ENCODE measurements at places on chromosomes 3 and 15.

DNA sequence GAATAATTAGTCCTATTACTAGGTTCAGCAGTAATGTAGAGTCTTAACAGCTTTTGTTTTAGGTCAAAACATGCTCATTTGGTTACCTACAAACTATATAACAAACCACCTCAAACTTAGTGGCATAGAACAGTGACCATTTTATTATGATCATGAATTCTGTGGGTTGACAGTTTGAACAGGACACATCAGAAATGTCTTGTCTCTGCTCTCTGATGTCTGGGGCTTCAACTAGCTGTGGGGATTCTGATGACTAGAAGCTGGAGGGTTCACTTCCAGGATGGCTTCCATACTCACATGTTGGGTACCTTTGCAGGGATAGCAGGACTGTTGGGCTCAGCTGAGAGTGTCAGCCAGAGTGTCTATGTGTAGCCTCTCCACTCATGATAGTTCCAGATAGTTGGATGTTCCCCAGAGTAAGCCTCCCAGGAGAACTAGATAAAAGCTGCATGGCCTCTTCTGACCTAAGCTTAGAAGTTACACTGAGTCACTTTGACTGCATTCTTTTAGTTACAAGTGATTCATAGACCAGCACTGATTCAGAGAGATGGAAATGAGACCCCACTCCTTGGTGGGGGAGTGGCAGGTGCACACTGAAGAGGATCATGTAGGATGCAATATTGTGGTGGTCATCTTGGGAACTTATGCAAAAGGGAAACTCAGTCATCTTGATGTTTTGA, 32.6 kb downstream of the PLCL2 start:
- no peak for DNase-seq

GRCh38 chr15:100869151-100869999, 10.3 kb upstream of the ALDH1A3 start:
- DNase-seq, result no peak

- DNase-seq, result no peak
Observed at GRCh38 chr3:190340071-190340470, 17.8 kb upstream of the CLDN1 start.

GRCh38 chr3:107106316-107106715, 270.9 kb upstream of the CCDC54 start:
- DNase-seq, result no peak

- DNase-seq, result no peak
Observed at GRCh38 chr15:92631721-92632120, 23.9 kb downstream of the FAM174B start.

- no peak for DNase-seq
Observed at GRCh38 chr3:174408310-174408709, 450.8 kb upstream of the NAALADL2 start.

GRCh38 chr3:119221779-119222320, 18.8 kb downstream of the B4GALT4 start:
- no peak for DNase-seq

DNA sequence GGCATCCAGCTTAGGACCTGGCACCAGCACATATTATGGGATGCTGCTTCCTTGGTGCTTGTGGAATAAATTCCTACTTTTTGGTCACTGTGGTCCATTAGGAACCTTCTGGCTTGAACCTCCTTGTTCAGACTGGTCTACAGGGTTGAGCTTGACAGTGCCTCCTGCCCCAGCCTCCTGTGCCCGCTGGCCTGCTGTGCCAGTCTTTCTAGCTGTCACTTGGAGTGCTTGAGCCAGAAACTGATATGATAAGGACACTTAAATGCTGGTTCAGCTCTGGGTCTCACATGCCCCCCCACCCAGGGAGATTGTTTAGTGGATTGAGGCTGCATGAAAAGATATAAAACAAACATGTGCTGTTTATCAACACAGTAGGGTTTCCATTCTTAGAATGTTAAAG, 147.8 kb downstream of the SLCO3A1 start:
- DNase-seq, result no peak

- no peak for DNase-seq
Observed at GRCh38 chr3:112390783-112391641, 58.1 kb downstream of the CD200 start.

DNA sequence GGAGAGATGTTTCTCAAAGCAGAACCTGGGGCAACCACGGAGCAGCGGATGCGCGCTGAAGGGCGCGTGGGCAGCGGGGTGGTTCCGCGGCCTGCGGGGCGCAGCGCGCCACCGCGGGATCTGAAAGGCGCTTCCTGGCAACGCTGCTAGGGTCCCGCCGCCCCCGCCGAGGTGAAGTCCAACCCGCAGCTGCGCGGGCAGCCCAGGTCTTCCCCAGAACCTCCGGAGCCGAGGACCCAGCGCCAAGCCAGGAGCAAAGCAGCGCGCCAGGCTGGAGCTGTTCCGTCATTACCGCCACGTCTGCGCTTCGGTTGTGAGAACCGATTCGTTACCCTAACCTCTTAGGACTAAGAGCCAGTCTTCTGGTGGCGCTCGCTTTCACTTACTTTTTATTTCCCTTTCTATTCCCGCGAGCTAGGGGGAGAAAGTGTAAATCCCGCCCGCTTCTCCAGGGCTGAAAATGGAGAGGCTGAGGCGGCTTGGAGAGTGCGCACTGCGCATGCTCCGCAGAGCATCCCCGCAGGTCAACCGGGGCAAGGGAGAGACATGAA, 3.2 kb upstream of the GABRG3 start:
- DNase-seq, result no peak

DNA sequence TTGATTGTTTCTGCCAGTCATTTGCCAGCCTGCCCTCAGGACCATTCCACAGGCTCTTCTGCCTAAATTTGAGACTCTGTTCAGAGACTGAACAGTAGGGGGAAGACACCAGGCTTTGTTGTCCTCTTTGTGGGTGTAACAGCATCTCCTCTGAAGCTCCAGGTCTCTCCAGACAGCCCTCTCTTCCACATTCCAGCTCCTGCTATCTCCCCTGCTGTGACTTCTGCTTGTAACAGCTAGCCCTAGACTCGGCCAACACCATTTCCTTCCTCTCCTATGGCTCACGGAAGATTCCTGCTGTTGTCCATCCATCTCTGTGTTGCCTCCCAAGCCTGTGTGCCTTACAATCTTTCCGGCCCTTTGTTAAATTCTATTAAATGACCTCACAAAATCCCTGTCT, 40.2 kb downstream of the SUCLG2 start:
- DNase-seq, result no peak

DNA sequence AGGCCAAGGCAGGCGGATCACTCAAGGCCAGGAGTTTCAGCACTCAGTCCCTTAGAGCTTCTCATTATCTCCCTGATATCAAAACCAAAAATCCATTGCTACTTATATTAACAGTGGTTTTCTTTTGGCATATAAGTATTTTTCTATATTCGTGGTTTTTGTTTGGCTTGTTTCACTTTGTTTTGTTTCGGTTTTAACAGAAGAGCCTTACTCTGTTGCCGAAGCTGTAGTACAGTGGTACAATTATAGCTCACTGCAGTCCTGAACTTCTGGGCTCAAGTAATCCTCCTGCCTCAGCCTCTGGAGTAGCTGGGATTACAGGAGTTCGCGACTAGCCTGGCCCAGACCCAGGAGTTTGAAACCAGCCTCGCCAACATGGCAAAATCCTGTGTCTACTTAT, 42.5 kb upstream of the ARHGEF26 start:
- no peak for DNase-seq

DNA sequence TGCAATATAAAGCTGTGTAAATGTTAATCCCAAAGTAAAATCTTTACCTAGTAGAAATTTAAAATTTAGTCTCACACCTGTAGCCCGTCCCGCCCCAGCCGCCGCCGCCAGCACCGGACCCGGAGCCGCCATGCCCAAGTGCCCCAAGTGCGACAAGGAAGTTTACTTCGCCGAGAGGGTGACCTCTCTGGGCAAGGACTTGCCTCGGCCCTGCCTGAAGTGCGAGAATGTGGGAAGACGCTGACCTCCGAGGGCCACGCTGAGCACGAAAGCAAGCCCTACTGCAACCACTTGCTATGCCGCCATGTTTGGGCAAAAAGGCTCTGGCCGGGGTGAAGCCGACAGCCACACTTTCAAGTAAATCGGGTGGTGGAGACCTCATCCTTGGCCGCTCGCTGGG, 22.1 kb upstream of the TOP2B start:
- no peak for DNase-seq

- no peak for DNase-seq
Observed at GRCh38 chr3:172560026-172560425, 36.8 kb upstream of the TNFSF10 start.

DNA sequence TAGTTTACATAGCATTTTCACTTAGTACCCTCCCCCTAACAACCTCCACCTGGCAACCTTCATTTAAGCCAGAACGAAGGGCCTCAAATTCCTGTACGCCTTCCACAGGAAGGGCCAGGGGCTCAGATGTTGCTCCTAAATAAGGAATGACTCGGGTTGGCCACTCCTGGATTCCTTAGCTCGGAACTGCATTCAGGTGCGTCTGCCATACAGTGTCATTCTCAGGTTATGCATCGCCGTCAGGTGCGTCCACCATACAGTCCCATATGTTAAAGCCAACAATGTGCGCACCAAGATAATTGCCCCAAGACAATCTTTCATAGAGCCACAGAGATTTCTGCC, 53.5 kb upstream of the USP3 start:
- no peak for DNase-seq

DNA sequence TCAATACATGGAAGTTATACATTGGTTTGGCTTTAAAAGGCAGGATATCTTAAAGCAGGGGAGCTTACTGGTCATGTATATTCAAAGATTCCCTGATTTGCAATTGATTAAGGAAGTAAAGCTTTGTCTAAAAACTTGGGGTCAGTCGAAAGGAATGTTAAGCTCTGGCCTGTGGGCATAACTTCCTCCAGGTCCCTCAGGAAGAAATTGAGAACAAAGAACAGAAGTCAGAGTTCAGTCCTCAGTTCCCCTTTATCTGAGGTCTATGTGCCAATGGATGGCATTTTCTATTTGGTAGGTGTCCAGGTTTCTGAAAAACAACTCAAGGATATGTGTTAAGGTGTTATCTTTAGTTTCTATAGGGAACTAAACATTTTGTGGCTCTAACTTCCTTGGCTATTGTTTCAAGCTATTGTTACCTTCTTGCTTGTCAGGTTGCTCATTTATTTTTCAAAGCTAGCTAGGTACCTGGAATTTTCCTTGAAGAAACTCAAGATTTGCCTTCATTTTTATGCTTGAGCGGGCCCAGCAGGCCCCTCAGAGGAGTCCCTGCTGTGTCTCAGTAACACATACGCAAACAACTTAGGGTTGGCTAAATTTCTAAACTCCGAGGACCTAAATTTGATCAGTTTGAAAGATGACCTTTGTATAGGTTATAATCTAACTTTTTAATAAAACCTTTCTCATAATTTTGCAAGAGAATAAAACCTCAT, 135.0 kb upstream of the UBE2E2 start:
- no peak for DNase-seq

Data from stimulated activated CD8-positive, alpha-beta memory T cell treated with anti-CD3 and anti-CD28 coated beads, Interleukin-7, amount 100 ng/mL, for 4 hours (primary cell).